ENCODE measurements at places on chromosomes 6 and 20.

GRCh38 chr6:156698239-156699016, 78.8 kb upstream of the ARID1B start:
- no peak for DNase-seq

- DNase-seq: no peak
Measured at GRCh38 chr20:21534886-21535285, 21.0 kb upstream of the NKX2-2 start.

DNA sequence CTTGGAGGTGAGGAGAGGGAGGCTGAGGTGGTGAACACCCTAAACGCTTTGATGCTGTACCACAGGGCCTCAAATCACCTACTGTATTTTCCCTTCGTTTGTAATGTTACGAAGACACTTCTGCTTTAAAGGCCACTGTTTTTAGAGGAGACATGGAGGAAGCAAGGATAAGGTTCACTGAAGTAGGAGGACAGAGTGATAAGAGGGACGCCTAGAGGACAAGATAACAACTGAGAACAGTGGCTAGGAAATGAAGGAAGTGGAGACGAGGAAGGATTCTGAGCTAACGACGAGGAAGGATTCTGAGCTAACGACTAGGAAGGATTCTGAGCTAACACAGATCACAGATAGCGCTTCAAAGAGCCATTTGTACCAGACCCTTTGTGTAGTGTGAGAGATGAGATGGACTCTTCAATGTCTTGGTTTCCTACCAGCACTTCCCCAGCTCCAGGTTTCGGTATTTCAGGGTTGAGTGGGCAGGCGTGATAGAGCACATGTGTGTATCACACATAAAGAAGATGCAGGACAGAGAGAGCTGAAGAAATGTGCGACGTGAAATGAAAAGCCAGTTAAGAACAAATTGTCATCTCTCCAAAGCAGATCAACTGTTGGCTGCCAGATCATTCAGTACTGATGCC, 7.5 kb downstream of the SF3B5 start:
- DNase-seq: no peak

DNA sequence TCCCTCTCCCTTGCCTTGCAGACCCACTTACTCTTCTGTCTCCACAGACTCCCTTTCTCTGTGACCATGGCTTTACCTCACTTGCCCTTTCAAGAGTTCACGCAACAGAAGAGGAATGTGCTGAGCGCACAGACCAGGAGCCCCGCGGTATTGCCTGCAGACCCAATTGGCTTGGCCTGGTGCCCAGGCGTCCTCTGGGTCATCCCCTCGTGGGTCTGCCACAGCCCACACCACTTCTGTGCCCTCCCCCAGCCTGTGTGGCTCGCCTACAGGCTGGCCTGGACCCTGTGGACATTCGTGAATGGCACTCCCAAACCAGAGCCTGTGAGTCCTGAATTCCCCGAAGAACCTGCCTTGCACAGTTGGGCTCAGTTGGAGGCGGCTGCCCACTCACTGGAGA, 15.3 kb upstream of the NINL start:
- DNase-seq: no peak

- DNase-seq: no peak
Measured at GRCh38 chr6:107698146-107698545, 126.0 kb downstream of the SCML4 start.

DNA sequence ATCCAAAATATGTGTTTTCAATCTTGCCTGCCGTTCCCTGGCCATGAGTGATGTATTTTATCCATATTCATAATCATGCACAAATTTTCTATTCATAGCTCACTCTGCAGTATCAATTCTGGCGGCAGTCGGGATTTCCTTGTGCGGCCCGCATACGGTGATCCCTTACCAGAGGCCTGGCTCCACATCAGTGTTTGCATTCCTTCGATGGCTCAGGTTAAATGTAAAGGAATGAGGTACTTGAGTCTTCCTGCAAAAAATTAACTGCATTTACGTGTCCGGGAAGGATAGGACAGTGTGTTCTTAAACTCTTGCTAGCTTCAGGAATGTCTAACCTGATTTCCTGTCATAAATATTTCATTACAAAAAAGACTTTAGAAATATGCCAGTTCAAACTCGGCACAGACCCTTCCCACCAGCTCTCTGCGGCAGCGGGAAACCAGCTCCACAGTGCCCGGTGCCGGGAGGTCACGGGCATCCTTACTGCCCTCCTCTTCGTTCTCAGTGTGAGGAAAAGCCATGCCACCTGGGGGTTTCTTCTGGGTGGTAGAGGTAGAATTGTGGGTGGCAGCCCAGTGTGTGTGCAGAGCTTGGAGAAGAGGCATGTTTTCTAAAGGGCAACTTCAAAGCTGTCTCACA, 154.5 kb downstream of the MOXD1 start:
- no peak for DNase-seq

DNA sequence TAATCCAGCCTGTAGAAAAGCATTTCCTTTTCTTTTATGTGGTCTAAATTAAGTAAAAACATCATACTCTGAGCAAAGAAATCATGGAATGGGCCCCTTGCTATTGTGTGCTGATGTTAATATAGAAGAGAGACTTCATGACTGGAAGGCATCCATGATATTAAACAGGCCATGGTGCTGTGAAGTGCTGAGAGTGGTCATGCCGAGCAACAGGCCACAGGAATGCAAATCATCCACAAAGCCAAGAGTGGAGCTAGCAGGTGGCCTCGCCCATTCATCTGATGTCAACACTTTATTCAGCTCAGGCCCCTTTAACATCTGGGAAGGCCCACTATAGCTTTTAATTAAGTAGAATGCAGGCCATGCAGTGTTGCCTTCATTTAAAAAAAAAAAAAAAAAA, 115.2 kb upstream of the HMGCLL1 start:
- no peak for DNase-seq

- DNase-seq: no peak
Measured at GRCh38 chr6:29678114-29678513, 2.8 kb downstream of the ZFP57 start.

DNA sequence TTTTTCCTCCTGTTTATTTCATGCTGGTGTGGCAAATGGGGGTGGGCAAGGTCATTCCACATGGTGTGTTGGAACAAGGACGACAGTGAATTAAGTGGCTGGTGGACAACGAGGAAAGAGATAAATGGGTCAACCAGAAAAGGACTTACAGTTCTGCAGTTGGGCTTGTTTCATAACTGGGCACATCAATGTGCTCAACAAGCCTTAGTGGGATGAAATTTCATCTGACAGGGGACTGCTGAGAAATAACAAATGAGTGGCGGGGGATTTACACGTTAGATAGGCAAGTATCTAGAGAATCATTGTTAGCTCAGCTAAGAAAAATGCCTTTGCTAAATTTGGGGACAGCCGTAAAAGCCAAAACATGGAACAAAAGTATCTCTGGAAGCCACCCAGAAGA, 163.6 kb downstream of the NRN1 start:
- no peak for DNase-seq

DNA sequence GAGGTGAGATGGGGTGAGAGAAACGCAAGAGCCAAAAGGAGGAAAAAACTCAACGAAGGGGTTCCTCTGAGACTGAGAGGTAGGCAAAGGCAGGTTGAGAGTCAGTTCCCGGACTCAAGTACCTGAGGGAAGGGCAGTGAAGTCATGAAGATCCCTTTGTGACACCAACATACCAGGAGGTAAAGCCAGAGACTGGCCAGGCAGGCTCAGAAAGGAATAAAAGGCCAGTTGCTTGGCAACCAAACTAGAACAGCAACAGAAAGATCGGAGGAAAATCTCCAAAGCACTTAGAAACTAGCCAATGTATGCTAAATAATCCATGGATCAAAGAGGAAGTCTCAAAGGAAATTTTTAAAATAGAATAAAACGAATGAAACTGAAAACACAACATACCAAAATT, 209.8 kb upstream of the PROKR2 start:
- DNase-seq: no peak

Data from activated T-helper 9 cell treated with anti-CD3 and anti-CD28 coated beads, Interleukin-2, amount 50 U/mL, for 16 hours (primary cell).